ENCODE measurements at places on chromosomes 11 and 22. TPM values are rescaled to one million over a fixed set of nuclear protein-coding genes. Genes with fewer than 3 reads are reported as not detected.

Gene PANX2
- total RNA-seq: 0.31 TPM

Gene P2RY2
- 25.6 TPM for total RNA-seq

Gene GLYAT
- not detected for total RNA-seq

Gene OOSP1
- total RNA-seq: not detected

Gene CARS1
- total RNA-seq: 33.7 TPM

All from tongue (tissue), 3 donors.